ENCODE measurements at places on chromosomes 11 and 22.

DNA sequence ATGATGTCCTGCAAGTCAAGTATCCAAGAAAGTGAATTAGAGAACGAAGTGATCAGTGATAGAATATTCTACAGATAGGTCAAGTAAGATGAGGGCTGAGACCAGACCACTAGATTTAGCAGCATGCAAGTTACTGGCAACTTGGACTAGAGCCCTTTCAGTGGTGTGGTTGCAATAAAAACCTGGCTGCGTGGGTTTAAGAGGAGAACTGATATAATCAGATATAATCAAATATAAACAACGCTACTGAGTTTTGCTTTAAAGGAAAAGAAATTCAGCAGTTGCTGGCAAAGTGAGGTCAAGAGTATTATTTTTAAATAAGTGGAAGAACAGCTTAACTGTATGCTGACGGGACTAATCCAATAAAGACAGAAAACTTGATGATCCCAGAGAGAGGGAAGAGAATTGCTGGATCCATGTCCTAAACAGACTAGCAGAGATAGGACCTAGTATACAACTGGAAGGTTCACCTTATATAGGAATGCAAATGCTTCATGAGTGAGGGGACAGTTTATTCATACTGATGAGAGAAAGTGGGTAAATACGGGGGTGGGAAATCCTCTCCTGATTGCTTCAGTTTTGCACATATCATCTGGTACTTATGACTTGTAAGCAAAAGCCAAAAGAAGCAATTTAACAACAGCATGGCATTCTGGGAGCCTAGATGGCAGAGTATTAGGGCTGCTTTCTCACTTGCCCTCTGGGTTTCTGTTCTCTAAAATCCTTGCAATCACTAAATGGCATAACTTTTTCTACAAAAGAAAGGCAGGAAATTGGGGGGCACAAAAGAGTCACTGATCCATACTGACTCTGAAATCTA lies 146.2 kb downstream of the RBFOX2 start:
- DNase-seq, result no peak

- no peak for DNase-seq
Measured at GRCh38 chr11:43532041-43532440, 148.5 kb upstream of the HSD17B12 start.

DNA sequence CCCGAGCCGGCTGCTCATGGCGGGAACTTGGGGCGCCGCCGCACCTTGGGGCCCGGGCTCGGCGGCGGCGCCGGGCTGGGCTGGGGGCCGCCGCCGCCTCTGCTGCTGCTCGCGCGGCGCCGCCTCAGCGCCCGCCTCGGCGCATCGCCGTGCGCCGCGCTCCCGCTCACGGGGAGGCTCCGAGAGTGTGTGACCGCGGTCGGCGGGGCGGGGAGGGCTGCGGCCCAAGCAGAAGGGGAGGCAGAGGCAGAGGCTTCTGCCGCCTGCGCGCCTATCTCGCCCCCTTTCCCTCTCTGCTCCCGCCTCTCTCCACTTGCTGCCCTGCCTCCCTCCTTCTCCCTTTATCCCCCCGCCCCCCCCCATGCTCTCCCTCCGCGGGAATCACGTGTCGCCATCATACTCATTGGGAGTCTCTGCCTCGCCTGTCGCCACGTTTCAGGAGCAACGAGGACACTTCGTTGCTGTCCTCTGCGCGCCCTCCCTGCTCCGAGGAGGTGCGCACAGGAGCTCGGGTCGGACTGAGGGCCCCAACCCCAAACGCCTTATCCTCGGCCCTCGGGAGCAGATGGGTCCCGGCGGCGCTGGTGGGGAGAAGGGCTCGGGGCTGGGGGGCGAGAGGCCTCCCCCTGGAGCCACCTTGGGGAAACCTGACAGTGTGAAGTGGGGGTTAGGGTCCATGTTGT lies at the start of gene GUCY1A2:
Gene GUCY1A2, minus strand, starts transcription at position 258 of the 683 bp plus-strand sequence. CDS start 421 bp downstream, outside the sequence.
- no peak for DNase-seq

GRCh38 chr11:110774138-110775014 lies 62.1 kb upstream of the ARHGAP20 start:
- no peak for DNase-seq

- no peak for DNase-seq
Measured at GRCh38 chr11:46215208-46215931, 62.1 kb upstream of the CREB3L1 start.

DNA sequence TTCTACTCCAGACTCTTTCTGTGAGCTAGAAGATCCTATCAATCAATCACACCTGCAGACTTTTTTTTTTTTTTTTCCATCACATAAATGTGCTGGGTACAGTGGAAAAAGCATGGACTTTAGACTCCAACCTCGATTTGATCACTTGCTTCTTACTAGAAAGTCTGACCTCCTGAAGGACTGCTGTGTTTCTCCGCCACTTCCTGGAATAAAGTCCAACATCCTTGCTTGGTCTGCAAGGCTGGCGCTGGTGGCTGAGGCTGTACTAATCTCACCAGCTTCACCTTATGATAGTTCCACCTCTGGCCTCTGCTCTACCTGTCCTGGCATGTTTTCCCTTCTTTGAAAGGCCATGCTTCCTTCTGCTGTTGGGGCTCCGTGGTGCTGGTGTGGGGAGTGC lies 60.9 kb upstream of the SESN3 start:
- DNase-seq, result no peak

- no peak for DNase-seq
Measured at GRCh38 chr11:118001494-118001971, 15.3 kb downstream of the IL10RA start.

- DNase-seq, result no peak
Measured at GRCh38 chr11:15258433-15259165, 143.9 kb downstream of the INSC start.

DNA sequence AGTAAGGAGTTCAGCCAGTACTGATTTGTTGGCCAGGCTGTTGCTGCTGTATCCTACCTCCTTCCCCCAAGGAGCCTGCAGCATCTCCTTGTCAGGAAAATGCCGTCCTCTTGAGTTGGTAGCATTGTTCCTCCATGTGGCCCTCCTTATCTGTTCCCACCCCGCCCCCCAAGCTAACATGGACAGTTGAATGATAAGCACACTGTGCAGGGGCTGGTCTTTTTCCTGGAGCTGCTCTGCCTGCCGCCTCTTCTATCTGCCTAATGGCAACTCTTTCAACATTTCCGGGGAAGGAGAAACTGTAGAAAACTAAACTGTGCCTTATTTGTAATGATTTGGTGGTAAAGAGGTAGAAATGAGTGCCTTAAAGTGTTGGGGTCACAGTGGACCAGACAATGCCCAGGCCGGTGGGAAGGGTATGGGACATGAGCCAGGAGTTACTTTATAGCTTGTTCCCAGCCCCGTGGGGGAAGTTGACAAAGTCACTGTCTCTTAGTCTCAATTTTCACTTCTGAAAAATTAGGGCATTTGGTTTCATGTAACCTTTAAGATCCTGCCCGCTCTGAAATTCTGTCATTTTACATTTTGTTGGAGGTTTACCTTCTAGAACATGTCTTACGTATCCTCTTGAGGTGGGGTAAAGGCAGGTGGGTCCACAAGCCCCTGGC lies 4.5 kb downstream of the FAM118A start:
- no peak for DNase-seq

GRCh38 chr11:129580278-129580677 lies 204.6 kb downstream of the BARX2 start:
- no peak for DNase-seq

GRCh38 chr11:765025-765801 lies 12.1 kb downstream of the GATD1 start:
- DNase-seq, result peak; percentile 27

DNA sequence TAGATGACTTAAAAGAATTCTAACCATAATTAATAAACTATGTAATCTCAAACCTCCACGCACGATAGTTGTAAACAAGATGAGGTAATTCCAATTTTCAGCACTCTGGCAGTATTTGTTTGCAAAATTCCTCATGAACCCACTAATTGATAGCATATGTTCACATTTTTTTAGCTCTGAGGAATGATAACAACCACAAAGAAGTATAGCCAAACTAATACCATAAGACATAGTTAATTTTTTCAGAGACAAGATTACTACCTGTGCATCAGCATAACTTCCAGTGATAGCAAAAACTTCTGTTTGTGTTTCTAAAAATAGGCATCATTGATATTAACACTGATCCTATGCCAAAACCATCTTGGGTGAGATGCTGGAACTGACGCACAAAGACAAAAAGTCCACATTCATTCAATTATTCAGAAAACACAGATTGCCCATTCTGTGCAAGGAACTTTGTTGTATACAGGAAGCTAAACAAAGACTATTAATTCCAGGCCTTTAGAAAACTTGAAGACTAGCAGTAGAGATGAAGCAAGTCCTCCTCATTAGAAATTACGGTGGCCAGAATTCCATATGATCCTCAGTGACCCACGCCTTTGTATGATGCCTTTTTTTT lies 57.7 kb downstream of the PDGFD start:
- DNase-seq, result no peak

All from activated CD8-positive, alpha-beta memory T cell treated with anti-CD3 and anti-CD28 coated beads for 4 hours (primary cell).